ENCODE measurements at places on chromosomes 2 and 18.

- no peak for DNase-seq
Measured at GRCh38 chr2:402721-403120, 114.8 kb upstream of the ALKAL2 start.

DNA sequence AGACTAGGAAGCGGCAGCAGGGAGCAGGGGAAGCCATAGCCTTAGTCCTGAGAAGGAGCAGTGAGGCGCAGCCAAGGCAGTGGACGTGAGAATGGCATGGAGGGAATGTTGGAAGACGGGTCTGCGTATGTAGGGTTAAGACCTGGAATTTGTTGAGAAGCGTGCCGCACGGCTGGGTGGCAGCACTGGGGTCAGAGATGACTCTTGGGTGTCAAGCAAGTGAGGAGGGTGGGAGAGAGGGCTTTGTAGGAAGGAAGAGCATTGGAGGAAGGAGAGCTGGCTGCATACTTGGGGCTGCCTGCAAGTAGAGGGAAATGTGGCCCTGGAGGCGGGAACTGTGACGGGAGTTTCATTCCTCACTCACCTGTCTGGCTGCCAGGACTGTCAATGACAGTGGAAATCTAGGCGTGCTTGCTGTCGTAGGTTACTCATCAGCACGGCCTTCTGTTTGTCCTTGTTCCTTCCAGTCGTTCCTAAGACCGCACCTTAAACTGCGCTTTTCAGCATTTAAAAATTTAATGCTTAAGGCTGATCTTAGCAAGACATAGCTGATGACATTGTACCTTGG is 108.0 kb downstream of the ITGB1BP1 start:
- no peak for DNase-seq

DNA sequence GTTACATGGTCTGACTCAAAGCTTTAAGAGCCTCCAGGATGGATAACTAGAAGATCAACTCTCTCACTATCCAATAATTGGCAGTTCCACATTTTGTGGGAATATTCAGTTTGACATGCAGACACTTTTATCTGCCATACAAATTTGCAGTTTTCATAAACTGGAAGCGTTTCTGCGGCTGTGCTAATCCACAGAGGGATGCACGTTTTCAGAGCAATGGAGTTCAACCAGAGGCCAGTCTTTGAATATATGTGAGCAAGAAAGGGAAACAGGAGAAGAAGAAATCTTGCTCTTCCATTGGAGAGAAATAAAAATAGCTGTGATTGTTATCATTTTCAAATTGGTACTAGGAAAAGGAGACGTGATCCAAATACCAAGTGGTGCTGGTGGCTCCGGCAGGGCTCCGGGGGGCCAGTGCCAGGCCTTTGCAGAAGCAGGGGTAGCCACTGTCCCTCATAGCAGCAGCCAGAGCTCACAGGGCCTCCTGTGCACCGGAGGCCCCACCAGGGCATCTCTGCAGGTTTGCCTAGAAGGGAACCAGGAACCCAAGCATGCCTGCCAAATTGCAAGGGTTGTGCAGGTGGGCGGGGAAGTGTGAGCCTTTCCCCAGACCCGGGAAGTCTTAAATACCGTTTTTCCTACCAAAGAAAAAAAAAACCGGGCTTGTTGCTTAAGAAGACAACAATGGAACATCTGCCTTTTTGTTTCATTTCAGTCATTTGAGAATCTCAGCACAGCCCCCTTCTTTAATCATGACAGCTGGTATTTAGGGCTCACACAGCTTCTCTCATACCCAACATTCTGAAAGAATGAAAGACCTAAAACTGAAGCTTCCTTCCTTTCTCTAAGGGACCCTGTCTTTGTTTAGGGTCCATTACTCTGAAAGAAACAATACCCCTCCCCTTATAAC is 791.1 kb upstream of the SOX11 start:
- no peak for DNase-seq

DNA sequence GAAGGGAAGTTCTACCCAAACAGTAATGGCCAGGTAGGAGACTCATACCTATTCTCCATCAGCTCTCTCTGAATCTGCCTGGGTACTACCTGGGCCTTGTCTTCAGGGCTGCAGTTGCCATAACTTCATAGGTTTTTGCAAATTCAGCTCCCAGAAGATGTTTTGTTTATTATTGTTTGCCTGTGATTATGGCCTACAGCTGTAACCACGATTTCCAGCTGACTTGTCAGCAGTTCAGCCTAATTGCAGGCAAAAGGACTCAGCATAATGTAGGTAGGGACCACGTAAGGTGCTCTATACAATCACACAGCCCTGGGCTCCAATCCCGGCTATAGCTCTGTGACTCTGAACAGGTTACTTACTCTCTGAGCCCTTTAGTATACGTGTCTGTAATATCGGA is 187.0 kb upstream of the FN1 start:
- no peak for DNase-seq

GRCh38 chr2:9087121-9087681 is 83.7 kb upstream of the MBOAT2 start:
- DNase-seq: no peak

Measured in activated CD4-positive, CD25-positive, alpha-beta regulatory T cell treated with anti-CD3 and anti-CD28 coated beads, Interleukin-2, amount 50 U/mL, for 16 hours (primary cell).